ENCODE measurements at places on chromosomes 3 and 15. TPM values are rescaled to one million over a fixed set of nuclear protein-coding genes. Genes with fewer than 3 reads are reported as not detected.

- DNase-seq: no peak
Measured at GRCh38 chr15:29896062-29896461, 73.8 kb upstream of the TJP1 start.

GRCh38 chr15:95669146-95669922 is 661.2 kb upstream of the NR2F2 start:
- DNase-seq: peak; percentile 19

DNA sequence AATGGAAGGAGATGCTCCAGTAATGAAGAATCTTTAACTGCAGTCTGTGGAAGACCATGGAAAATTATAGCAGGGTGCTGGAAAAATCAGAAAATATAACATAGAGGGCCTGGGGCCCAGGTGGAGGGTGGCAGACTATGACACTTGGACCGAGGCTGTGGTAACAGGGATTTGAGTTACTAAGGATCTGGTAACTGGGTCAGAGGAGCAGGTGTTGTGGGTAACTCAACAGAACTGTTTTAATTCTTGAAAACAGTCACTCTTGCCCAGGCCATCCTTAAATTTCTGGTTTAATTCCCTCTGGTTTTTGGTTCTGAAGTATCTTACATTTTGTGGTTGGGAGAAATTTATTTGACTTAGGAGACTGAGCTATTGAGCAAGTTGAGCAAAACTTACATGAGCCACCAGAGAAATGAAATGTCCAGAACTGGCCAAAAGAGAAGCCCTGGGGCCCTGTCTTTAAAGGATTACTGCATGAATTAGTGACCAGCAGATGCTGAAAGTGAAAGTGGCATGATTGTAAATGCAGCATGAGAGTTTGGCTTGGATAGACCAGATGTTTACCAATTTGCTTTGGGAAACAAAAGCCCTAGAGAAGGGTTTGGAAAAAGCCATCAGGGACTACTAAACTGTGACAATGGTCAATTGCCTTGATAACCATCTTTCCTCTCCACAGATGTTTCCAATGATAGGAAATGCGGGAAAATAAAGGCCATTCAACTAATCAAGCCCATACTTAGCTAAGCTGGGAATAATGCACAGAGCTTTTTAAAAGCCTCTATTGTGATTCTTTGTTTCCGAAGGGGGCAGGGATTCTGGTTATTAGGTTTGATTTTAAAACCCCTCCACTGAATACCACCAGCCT is 374.9 kb upstream of the TGFBR2 start:
- peak; percentile 29 for DNase-seq

DNA sequence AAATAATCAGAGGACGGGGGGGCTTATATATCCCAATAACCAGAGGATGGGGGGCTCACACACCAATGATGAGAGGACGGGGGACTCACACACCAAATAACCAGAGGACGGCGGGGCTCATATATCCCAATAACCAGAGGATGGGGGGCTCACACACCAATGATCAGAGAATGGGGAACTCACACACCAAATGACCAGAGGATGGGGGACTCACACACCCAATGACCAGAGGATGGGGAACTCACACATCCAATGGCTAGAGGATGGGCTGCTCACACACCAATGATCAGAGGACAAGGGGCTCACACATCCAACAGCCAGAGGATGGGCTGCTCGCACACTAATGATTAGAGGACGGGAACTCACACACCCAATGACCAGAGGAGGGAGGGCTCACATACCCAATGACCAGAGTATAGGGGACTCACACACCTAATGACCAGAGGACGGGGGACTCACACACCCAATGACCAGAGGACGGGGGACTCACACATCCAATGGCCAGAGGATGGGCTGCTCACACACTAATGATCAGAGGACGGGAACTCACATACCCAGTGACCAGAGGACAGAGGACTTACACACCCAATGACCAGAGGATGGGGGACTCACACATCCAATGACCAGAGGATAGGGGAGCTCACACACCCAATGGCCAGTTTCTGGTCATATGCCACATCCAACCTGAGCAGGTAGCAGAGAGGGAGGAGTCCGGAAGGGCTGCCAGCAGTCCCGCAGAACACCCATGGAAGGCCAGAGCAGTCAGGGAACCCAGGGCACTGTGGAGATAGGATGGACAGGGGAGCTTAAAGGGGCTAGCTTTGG is 10.6 kb downstream of the RAB6B start:
- no peak for DNase-seq

- no peak for DNase-seq
Measured at GRCh38 chr3:150150633-150151032, 179.9 kb upstream of the PFN2 start.

DNA sequence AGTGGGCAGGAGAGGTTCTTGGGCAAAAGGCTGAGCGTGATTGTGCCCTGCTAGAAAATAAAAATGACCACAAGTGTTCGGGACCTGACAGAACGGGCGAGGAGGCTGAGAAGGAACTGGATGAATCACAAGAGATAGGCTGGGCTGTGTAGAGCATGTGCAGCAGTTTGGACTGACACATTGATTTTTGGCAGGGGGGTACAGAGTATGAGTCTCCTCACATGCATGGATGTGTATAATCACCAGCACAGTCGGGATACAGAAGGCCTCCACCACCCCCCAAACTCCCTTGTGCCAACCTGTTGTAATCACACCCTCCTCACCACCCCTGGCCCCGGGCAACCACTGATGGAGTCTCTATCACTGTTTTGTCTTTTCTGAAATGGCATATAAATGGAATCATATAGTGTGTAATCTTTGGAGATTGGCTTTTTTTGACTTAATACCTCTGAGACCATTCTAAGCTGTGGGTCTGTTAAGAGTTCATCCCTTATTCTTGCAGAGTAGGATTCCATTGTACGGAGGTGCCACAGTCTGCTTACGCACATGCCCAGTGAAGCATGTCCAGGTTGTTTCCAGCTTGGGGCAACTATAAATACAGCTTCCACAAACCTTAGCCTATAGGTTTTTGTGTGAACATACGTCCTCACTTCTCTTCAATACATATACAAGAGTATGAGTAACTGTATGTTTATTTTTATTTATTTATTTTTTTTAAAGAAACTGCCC is 438.8 kb downstream of the FOXP1 start:
- no peak for DNase-seq

- DNase-seq: no peak
Measured at GRCh38 chr3:14699643-14700042, 24.7 kb downstream of the C3orf20 start.

DNA sequence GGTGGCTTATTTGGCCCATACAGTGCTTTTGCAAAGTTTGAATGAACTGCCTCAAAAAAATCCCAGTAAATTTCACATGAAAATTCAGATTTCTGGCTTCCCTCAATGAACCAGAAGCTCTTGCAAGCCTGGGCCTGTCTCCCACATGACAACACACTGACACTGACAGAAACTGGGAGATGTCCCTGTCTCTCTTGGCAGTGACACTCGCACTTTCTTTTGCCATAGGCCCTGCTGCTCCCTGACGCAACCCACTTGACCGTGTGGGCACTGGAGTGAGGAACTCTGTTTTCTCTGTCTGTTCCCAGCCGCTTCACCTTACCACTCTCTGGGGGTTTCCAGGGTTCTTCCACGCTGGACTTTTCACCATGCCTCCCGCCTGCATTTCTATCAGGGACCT is 524.5 kb downstream of the SHQ1 start:
- no peak for DNase-seq

DNA sequence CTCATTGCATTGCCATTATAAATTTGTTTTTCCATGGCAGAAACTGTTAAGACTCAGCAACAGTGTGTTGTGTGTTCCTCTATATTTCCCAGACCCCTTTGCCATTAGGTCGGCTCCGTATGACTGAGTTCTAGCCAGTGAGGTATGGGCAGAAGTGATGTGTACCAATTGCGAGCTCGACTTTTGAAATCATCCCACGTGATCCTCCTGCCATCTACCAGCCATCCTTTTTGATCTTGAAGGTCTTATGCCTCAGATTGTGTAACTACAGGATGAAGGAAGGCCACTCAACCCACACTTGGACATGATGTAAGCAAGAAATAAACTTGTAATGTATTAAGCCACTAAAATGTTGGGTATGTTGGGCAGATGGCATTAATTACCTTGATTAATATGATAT is 562.3 kb downstream of the PDCD6IP start:
- no peak for DNase-seq

DNA sequence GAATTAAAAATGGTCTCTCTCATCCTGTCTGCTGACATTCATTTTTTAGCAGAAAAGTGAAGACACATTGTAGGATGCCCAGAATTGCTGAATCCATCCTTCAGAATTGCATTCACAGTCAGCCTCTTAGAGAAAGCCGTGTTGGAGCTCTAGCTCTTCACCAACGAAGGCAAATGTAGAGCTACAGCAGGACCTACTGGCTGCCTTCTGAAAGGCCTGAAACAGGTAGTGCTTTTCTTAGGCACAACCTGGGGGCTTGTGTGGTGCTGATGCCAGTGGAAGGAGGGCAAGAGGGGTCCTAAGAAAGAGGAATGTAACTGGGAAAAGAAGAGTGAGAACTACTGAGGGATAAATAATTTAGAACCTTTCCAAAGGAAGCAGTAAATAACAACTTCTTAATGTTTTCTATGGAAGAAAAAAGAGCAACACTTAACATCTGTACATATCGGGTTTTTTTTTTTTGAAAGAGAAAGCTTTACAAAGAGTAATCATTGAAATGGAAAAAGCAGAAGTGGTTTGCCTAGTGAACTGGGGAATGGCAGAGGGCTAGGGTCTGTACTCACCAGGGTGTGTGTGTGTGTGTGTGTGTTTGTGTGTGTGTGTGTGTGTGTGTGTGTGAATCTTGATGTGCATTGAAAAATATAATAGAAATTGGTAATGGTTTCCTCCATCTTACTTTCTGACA is 297.8 kb downstream of the SATB1 start:
- DNase-seq: no peak

- peak; percentile 36 for DNase-seq
Measured at GRCh38 chr3:190224863-190225692, 97.2 kb downstream of the CLDN1 start.

DNA sequence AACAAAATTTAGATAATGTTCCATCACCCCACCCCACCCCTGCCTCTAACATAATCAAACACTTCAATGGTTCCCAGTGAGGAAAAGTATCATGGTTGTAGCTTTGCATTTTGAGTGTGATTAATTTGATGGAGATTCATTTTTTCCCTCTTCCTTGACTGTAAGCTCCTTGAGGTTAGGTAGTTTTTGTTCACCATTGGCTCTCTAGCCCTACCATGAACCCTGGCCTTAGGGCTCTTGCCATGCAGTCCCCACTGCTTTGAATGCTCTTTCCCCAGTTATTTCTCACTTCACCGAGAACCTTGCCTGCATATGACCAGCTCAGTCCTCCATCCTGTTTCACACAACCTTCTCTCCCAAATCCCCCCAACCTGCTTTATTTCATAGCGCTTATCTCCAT is 5.0 kb upstream of the MBNL1 start:
- no peak for DNase-seq

- DNase-seq: no peak
Measured at GRCh38 chr3:114364806-114365654, 71.2 kb downstream of the TIGIT start.

- DNase-seq: no peak
Measured at GRCh38 chr3:76321614-76322013, 536.3 kb upstream of the ZNF717 start.

GRCh38 chr3:118587847-118588246 is 446.8 kb downstream of the IGSF11 start:
- peak; percentile 23 for DNase-seq

DNA sequence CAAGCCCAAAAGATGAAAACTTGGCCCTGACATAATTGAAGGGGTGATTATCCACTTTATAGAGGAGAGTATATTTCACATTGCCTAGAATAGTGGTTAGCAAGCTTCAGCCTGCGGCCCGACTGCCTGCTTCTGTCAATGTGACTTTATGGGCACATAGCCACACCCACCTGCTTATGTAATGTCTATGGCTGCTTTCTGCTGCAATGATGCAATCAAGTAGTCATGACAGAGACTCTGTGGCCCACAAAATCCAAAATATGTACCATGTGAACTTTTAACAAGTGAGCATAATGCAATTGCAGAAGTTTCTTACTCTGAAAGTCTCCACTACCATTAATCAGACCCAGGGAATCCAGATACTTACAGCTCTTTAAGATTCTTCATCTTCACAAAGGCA is 103.1 kb downstream of the LRIG1 start:
- no peak for DNase-seq

DNA sequence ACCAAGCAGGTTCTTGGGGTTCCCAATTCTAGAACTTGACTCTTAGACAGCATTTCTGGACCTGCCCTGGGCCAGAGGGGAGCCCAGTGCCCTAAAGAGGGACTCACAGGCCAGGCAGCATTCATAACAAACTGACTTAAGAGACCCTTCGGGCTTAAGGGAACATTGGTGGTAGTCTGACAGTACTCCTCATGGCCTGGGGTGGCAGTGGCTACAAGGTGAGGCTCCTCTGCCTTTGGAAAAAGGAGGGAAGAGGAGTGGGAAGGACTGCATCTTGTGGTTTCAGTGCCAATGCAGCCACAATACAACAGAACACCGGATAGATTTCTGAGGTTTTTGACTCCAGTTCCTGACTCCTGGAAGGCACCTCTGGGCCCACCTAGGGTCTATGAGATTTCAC is 172.2 kb upstream of the STRIT1 start:
- no peak for DNase-seq

- DNase-seq: peak; percentile 13
Measured at GRCh38 chr3:105359098-105359762, 7.5 kb upstream of the ALCAM start.

DNA sequence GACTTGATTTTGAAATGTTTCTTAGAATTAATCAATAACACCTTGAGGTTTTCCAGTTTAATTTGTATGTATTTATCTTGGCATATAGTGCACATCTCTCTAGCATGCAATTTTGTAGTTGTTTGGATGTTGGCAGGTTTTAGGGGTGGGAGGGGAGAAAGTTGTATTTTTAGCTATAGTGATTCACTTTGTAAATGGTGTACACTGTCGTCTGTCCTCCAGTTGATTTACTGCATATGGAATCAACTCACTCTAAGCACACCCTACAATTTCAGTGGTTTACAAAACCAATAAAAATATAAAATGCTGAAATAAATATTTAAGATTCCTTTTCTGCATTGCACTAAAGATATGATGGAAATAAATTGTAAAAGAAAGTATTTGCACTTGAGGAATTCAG is 199.1 kb downstream of the CDIN1 start:
- no peak for DNase-seq

- DNase-seq: no peak
Measured at GRCh38 chr15:40245666-40246450, 7.0 kb downstream of the PAK6 start.

- DNase-seq: no peak
Measured at GRCh38 chr3:108134555-108134880, 43.7 kb upstream of the CD47 start.

GRCh38 chr3:103440539-103441203 is 1005.9 kb downstream of the ZPLD1 start:
- DNase-seq: no peak

RASL12 gene
- total RNA-seq: 0.04 TPM

BCL2A1 gene
- total RNA-seq: not detected

CHRNB4 gene
- not detected for total RNA-seq

AMT gene
- total RNA-seq: not detected

STAC gene
- total RNA-seq: 4.4 TPM

DUOX2 gene
- total RNA-seq: 0.04 TPM

RGMA gene
- 0.29 TPM for total RNA-seq

NR2F2 gene
- 4.0 TPM for total RNA-seq

TERC gene
- total RNA-seq: 68.1 TPM

ARGFX gene
- total RNA-seq: not detected

HTR3E gene
- not detected for total RNA-seq

COL6A5 gene
- total RNA-seq: not detected
